NCI-H1092 (cell line): ENCODE measurements at places on chromosomes 6 and 20.

GRCh38 chr20:42260184-42260583 is 642.0 kb upstream of the CHD6 start:
- no peak for DNase-seq

DNA sequence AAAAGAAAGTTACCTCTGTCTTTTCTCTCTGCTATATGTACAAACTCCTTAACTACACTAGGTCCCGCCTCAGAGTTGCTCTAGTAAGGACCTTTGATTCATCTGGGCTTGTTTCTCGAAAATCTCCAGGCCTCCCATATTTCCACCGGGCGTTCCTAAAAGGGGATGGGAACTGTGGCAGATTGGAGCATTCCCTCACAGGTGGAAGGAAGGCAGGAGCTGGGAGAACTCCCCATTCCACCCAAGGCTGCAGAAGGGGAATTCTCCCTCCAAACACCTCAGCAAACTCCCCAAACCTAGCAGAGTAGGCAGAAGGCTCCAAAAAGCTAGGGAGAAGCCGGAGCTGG is 1.6 kb upstream of the TFAP2A start:
- DNase-seq, result no peak

- no peak for DNase-seq
Measured at GRCh38 chr6:31690231-31691077, 9.6 kb upstream of the LY6G5C start.

GRCh38 chr6:13427801-13428582 is 59.4 kb downstream of the GFOD1 start:
- no peak for DNase-seq

GRCh38 chr20:48826069-48826468 is 1.7 kb downstream of the PREX1 start:
- DNase-seq, result no peak

- DNase-seq, result no peak
Measured at GRCh38 chr20:5674176-5674660, 76.0 kb upstream of the SHLD1 start.

DNA sequence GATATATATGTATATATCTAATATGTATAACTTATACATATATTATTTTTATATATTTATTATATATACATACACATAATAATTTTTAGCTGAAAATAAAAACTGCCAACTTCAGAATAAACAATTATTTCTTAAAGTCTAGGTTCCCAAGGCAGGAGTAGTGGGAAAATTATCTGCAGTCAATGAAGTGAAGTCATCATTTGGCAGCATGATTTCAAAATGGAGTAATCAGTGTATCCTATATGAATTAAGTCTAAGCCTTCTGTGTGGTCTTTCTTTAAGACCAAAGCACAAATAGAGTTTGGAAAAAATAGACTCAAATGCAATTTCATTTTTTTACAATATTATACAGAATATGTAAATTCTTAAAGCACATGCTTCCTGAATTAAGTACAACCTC is 251.0 kb downstream of the SAMD5 start:
- DNase-seq, result no peak

DNA sequence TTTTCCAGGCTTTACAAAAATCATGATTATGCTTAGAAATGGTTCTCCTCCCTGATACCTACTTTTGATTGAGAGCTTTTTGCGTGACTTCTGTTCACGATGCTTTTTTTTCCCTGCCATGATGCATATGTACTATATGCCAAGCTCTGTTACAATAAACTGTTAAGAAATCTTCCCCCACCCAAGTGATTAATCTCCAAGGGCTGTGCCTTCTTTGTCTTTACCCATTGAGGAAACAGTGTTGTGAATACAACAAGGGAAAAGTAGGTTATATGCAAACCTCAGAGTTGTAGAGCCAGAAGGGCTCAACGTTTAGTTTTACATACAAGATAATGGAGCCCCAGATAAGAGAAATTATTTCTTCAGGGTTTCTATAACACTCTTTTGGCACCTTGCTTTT is 34.1 kb upstream of the MYLK2 start:
- no peak for DNase-seq

DNA sequence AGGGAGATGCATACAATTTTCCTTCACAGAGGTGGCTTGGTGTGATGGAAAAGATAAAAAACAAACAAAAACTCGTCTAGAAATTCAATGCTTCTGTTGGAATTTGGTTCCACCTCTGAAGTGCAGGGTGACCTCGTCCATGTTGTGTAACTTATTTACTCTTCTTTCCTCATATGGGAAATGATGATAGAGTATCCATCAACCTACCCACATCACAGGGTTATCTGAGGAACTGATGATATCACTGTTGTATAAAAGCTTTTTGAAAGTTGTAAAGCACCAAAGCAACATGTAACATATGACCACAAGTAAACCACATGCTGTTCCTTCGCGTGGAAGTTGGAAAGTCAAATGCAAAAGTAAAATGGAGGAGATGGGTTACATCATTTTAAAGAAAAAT is 212.0 kb upstream of the SGK1 start:
- DNase-seq, result no peak

DNA sequence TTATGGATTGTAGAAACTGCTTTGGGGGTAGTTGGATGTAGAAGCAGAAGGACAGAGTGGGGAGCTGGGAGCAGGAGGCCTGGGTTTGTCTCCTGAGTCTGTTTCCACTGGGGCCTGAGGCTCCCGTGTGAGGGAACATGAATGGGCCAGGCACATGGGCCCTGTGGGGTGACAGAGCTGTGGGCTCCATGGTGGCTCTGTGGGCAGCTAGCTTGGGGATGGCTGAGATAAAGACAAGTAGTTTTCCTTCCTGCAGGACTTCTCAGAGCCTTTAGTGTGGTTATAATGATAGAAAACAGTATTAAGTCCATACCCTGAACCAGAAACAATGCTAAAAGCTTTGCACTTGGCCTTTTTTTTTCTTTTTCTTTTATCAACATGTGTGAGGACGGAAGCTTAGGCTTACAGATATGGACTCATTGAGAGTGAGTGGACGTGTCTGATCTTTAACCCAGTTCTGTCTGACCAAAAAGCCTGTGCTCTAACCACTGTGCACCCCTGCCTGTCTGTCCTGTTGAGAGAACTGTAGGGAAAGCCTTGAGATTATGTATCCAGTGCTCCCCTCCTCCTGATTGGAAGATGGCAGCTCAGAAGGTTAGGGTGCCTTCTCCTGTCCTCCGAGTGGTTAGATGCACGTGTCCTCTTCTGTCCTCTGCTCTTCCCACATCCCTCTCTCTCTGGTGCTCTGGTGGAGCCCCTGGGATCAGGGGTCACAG is 98.3 kb downstream of the CDH26 start:
- DNase-seq, result no peak

DNA sequence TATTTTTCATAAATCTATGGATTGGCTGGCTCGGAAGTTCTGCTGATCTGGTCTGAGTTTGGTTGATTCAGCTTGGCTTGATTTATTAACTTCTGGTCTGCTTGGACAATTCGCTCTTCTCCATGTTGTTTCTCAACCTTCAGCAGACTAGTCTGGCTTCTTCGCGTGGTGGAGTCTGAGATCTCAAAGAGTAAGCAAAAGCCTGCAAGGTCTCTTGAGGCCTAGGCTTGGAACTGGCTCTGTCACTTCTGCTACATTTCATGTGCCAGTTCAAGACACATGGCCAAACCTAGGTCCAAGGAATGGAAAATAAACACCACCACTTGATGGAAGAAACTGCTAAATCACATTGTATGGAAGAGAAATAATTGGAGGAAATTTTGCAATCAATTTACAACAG is 115.1 kb upstream of the JAG1 start:
- no peak for DNase-seq

GRCh38 chr6:115838763-115839401 is 221.8 kb downstream of the FRK start:
- no peak for DNase-seq

DNA sequence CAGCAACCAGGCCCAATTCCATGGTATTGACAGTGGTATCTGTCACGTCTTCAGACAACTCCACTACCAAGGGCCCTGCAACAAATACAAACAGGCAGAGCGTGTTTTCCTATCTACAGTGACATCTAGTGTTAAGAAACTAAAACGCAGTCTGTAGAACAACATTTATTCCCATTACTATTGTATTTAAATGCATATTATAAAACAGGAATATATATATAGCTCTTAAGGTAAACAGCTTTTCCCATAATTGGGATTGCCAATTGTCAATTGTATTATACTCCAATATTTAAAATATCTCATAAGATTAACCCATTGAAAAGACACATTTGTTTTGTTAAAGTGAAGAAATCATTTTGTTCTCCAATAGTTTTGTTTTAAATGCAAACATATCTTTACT is 97.2 kb downstream of the KIF16B start:
- peak; percentile 26 for DNase-seq

- no peak for DNase-seq
Measured at GRCh38 chr6:157246048-157246630, 77.2 kb downstream of the TMEM242 start.

DNA sequence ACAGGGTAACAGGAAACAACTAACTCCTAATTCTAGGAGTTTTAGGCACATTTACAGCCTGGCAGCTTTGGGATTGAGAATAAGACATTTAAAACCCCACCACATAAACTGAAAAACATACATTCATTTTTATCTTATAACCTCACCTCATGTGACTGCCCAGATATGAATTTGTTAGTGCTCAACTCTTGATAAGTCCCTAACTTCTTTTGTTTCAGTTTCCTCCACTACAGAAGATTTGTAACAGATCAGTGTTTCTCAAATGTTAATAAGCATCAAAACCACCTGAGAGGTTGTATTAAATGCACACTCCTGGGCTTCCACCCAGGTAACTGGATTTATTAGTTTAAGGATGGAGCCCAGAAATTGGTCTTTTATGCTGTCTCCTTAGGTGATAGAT is 190.1 kb upstream of the ARID1B start:
- DNase-seq, result no peak

DNA sequence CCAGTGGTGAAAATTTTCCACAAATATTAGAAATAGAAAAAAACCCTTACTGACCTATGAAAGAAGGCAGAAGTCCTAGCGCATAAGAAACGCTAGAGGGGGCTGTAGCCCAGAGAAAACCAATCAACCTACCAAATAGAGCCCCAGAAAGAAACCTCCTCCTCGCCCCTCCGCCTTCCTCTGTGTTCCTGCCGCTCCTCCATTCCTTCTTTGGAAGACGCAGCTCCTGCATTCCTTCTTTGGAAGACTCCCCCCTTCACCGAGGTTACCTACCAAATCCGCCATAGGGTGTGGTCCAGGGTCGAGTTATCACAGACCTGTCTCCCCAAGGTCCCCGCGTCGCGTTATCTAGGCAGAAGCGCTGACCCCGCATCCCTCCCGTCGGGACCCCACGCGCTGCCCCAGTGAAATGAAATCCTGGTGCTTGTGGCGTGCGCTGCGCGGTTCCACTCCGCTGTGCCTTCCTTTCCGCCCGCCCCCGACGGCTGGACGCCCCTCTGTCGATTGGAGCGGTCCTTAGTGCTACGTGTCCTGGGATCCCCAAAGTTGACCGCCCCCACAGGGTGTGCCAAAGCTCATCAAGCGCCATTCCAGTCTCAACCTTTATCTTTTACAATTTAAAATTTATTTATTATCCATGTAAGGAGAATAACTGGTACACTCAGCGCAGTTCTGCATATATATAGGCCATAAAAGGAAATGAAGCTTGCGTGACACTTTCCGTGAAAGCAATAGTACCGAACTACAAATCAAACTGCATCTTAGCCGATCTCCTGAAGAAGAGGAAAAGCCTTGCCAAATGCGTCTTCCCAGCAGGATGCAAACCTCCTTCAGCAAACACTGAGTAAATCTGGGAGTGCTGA is 13.0 kb downstream of the RPP21 start:
- DNase-seq, result no peak

DNA sequence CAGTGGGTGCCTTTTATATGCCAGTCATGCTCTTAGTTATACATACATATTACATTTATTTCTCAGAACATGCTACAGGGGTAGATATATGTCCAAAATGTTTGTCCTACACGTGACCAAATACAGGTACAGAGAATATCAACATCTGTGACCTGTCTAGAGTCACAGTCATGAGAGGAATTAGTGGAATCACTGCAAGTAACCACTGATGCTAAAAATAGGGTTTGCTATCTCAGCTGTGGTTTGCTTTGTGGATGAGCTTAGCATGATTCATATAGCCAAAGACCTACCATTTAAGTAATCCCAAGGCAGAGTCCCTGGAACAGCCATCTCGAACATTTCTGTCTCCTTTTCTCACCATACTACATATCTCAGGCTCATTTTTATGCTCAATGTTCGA is 32.3 kb downstream of the GSTA3 start:
- no peak for DNase-seq

DNA sequence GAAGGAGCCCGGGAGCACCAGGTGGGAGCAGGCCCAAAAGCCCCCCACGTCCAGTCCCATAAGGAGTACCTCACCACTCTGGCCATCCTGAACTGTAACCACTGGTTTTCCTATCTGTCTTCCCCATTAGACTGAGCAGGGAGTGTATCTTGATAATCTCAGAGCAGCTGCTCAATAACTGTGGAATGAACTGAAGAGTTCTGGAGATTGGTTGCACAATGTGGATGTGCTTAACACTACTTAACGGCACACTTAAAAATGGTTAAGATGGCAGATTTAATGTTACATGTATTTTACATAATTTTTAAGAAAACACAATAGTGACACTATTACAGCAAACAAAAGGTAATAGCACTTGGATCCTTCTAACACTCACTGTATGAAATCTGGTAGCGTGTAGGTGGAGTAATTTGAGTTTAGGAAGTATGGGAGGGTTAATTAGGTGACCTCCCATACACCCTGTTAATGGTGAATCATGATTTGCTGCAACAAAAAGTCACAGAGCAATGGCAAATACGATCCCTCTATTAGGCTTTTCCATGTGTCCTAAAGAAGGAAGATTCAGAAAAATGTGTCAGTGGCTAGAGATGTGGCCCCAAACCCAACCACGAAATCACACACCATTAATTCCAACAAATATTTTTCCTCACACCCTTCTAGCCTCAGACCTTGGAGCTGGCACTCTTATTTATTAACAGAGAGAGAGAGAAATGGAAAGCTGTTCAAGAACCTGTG is 18.4 kb downstream of the TRAM2 start:
- DNase-seq, result no peak

DNA sequence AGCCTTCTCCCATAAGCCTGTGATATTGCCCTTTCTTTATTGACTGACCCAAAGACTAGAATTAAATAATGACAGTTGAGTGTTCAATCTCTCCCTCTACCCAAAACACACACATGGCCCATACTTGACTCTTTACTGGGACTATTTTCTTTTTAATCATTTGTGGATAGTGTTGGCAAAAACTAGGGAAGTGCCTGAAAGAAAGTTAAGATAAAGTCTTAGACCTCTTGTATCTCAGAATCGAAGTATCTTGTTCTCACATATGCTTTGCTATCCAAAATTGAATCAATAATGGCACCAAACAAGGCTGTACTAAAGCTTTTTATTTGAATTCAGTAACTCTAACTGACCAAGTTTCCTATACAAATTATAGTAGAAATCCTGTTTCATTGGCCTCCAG is 19.0 kb downstream of the TMEM244 start:
- no peak for DNase-seq

- no peak for DNase-seq
Measured at GRCh38 chr6:36389353-36389752, 1.9 kb upstream of the ETV7 start.

GRCh38 chr6:89117211-89118108 is at the start of gene SRSF12:
Gene SRSF12, minus strand, starts transcription at chr6:89118071. Its CDS starts 184 bp downstream, at chr6:89117887.
- DNase-seq, result peak; percentile 37
